Right ventricle myocardium superior (tissue), 1 donor: ENCODE measurements at places on chromosomes 4 and X. TPM values are rescaled to one million over a fixed set of nuclear protein-coding genes. Genes with fewer than 3 reads are reported as not detected.
A peak's percentile ranks its signal among the peaks of the same experiment; 100 is the strongest.

The USP26 gene
- total RNA-seq, result not detected

The ZCCHC18 gene
- total RNA-seq, result 0.65 TPM

DNA sequence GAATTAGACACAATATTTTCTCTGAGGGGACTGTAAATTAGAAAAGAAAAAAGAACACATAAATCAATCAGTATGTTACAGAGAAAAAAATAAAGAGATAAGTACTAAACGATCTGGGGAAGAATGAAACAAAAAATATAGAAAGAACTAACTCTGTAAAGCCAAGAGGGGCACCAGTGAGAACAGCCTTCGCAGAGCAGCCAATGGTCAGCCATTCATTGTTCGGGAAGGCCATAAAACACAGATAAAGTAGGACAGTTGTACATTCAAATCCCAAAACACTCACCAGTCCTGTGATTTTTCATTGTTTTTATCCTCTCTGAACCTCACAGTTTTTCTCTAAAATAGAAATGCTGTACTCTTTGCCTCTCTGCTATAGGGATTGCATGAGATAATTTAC lies 127.9 kb downstream of the NEK1 start:
- no peak for DNase-seq

GRCh38 chr4:99652596-99653436 lies 4.8 kb downstream of the C4orf54 start:
- no peak for DNase-seq

GRCh38 chrX:38652934-38653442 lies 91.6 kb downstream of the TSPAN7 start:
- no peak for DNase-seq

The FOXP3 gene
- not detected for total RNA-seq

DNA sequence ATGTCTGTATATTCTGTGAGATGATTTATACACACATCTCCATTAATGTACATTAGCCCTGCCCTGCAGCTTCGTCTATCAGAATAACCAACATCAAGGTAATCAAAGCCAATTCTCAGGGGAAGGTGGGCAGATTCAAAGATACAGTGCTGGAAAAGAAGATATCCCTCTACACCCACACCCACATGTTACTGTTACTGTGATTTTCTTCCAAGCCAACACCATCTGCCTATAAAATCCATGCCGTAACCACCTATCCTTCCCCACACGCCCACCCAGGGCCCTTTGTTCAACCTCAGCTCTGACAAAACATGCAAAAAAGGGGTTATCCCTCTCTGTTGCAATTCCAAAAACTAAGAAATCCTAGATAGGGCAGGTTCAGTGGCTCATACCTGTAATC lies 20.0 kb downstream of the OPHN1 start:
- no peak for DNase-seq

The SSX2 gene
- total RNA-seq, result not detected

DNA sequence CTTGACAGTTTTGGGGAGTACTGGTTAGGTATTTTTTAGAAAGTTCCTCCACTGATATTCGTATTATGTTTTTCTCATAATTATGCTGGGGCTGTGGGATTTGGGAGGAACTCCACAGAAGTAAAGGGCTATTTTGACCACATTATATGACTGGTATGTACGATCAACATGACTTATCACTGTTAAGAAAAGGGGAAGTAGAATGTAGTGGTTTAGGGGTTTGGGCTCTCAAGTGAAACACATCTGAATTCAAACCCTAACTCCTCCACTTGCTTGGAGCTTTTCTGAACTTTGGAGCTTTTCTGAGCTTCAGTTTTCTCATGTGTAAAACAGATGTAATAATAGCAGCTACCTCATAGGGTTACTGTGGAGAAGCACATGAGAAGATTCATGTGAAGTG lies 96.4 kb upstream of the C1GALT1C1 start:
- DNase-seq, result no peak

GRCh38 chr4:2697995-2698414 lies 58.1 kb downstream of the TNIP2 start:
- no peak for DNase-seq

DNA sequence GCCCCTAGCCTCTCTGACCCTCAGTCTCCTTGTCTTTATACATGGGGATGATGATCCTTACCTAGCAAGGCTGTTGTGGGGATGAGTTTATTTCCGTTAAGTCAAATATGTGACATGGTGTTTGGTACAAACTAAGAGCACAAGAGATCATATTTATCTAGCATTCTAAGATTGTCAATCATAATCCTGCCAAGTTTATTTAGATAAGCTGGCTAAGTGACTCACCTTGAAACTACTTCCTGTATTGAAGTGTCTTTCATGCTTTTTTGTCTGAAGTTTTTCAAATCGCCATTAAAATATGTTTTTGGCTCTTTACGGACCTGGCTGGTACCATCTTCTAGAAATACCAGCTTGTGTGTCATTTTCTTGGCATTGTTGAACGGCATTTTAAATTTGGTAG lies 30.7 kb downstream of the MAP7D3 start:
- DNase-seq, result no peak

The TMEM131L gene
- 13.7 TPM for total RNA-seq

DNA sequence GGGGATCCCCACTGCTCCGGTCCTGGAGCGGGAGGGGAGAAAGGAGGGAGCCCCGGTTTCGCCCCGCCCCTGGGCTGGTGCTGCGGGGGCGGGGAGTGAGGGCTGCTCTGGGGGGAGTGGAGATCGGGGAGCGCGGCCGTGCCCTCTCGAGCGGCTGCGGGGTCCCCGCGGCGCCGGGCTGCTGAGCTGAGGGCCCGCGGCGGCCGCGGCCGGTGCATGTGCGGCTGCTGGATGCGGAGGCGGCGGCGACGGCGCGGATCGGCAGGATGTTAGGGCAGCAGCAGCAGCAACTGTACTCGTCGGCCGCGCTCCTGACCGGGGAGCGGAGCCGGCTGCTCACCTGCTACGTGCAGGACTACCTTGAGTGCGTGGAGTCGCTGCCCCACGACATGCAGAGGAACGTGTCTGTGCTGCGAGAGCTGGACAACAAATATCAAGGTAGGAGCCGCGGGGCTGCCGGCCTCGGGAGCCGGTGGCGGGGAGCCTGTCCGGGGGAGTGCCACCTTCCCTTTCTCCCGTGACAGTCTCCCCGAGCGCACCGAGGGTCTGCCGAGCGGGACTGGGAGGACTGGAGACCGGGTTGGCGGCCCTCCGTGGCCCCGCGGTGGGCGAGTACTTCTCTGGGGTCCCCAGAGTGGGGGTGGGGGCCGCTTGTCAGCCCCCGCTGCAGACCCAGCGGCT lies at the start of gene ING2:
ING2 (plus strand) TSS at position 129 of the 681 bp plus-strand sequence; CDS start at position 267, 138 bp downstream.
- DNase-seq, result no peak

The FRMD7 gene
- total RNA-seq, result not detected

GRCh38 chrX:25084446-25084845 lies 68.7 kb upstream of the ARX start:
- DNase-seq, result no peak

GRCh38 chrX:133999031-133999705 lies 13.8 kb upstream of the GPC3 start:
- peak; percentile 36 for DNase-seq

GRCh38 chr4:139712882-139713281 lies 47.3 kb downstream of the MGST2 start:
- no peak for DNase-seq

GRCh38 chr4:26051240-26051639 lies 137.2 kb downstream of the SMIM20 start:
- DNase-seq, result no peak

- DNase-seq, result no peak
These were observed 222.1 kb downstream of the PARM1 start for GRCh38 chr4:75154994-75155393.

The CXCL11 gene
- total RNA-seq, result not detected

The PPEF1 gene
- total RNA-seq, result 0.30 TPM

- no peak for DNase-seq
These were observed 344.5 kb downstream of the BMPR1B start for GRCh38 chr4:95102162-95102790.

DNA sequence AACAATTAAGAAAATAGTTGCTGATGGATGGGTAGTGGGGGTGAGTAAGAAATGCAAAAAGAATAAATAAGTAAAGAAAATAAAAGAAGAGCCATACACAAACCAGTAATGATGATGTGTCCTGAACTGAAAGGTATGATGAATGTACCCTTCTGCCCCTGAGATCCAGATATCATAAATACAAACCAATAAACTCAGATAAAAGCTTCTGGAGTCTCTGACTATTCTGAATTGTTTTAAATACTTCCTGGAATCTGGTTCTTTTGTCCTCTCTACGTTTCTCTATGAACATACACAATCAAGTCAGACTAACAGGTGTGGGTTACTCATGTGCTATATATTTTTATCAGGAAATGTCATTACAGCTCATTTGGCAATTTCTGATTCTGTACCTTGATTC lies 153.4 kb downstream of the PPP1R2C start:
- DNase-seq, result no peak

DNA sequence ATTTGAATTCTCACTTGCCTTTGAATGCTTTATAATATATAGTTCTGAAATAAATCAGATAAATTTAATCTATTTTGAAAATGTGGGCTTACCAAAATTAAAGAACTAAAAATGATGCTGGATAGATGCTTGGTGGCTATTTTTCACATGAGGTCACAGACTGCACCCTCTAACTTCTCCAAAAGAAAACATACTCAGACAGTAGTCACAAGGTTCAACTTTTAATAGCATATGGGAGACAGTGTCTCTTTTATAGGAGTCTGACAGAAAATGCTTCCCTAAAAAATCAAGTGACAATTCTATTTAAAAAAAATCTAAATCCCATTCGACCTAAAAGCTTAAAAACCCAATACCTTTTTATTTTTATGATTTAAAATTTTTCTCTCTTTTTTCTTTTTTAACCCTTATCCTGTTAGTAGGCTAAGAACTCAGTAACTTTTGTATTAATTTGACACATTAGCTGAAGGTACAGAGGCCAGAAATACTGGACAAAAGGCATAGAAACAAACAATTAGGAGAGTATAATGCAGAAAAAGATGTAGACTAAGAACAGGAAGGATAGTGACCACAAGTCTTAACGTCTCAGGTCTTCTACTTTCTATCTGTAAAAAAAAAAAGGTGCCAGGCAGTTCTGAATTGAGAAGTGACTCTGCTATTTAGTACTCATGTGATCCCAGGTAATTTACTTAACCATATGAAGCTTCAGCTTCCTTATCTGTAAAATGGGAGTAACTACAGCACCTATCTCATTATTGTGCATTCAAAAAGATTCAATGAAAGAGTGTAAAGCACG lies 7.6 kb downstream of the TIGD4 start:
- no peak for DNase-seq

GRCh38 chrX:83535417-83536196 lies 27.5 kb downstream of the POU3F4 start:
- DNase-seq, result no peak

The ADGRG4 gene
- total RNA-seq, result not detected

- no peak for DNase-seq
These were observed 53.8 kb upstream of the TBC1D14 start for GRCh38 chr4:6855692-6856297.

DNA sequence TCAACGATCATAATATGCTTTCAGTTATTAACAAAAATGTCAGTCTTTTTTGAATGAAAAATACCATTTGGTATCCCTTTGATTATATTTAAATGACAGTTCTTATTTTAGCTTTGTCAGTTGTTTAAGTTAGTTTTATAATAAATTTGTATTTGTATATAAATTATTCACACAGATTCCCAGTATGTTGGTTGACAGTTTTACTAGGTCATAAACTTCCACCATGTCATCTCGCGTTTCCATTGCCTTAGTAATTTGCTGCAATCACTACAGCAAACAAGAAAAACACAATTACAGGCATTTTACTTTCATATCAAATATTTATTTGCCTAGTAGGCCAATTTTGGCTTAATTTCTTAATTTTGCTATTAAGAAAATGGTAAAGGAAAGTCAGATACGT lies 109.6 kb upstream of the ANK2 start:
- no peak for DNase-seq

The STK32B gene
- 1.0 TPM for total RNA-seq

- DNase-seq, result no peak
These were observed 20.8 kb downstream of the OR13H1 start for GRCh38 chrX:131564553-131565229.

DNA sequence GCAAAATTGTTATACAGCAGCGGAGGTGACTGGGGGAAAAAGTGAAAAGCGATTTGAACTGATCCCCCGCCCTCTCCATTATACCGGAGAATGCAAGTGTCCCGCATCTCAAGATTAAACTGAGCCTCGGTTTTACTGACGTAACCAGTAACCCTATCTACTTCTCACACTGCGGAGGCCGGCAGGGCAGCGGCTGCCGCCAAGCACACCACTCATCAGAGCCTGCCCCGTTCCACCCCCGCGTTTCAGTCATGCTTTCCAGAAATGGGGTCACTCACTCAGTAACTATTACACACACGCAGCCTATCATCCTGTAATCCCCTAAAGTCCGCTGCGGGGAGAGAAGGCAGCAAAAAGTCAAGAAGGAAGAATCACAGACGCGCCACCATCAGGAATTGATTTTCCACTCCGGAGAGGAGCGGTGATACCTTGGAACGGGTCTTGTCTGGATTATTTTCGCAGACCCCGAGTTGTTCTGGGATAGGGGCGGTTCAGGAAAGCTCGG lies 1.4 kb downstream of the RPS6KA3 start:
- peak; percentile 70 for DNase-seq

The HELQ gene
- total RNA-seq, result 13.8 TPM

DNA sequence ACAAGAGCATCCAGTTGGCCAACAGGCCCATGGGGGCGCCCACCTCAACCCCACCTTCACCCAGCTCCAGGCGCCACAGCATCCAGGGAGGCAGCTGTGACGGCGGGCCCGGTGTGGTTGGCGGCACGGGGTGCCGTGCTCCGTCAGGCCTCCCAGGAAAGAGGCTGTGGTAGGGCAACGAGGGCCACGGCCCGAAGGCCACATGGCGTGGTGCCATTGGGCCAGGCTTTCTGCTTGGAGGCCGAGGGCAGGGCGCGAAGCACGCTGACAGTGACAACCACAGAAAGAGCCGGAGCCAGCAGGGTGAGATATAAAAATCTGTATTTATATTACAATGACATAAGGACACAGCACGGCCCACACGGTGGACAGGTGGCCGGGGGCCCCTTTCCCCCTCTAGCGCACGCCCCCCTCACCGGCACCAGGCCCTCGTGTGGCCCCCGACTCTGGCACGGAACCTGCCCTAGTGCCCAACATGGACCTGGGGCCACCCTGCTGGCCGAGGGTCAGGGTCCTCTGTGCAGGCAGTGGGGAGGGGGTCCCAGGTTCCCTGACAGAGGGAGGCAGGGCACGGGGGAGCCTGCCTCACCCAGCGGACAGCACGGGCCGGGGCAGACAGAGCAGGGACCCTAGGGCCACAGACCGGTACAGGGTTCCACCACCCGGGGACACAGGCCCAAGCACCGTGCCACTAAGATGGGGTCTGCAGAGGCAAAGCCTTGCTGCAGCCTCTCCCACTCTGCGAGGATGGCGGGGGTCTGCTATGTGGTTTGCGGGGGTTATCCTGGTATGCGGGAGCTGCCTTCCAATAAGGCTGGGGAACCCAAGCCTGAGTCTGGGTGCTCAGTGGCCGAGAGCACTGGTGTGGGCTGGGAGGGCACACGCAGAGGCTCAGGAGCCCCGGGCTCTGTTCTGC lies 5.5 kb upstream of the HAUS3 start:
- peak; percentile 37 for DNase-seq
